Activated CD4-positive, alpha-beta memory T cell treated with anti-CD3 and anti-CD28 coated beads, Interleukin-2, amount 10 ng/mL, durations not matched to agents 7 days and 5 days (primary cell): ENCODE measurements at places on chromosomes 1 and 21.

DNA sequence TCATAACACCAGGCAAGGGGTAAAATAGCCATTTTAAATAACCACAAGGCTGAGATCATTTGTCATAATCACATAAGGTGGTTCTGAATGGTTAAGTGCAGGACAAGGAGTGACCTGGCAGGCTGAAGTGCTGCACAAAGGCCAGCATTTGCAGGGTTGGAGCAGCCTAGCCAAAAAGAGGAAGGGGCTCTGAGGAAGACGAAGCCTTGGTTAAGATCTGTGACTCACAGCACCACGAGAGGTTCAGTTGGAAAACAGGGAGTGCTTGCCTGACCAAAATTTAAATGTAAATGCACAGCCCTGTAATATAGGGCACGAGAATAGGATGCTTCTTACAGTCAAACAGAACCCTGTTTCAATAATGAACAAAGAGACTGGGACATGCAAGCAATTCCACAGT lies 12.1 kb downstream of the ATP5PF start:
- DNase-seq: no peak
- H3K27me3 ChIP-seq: no peaks in the 10 kb centered on the region
- H3K36me3 ChIP-seq: peaks cover 46% of the 10 kb centered on the region
- H3K4me1 ChIP-seq: no peaks in the 10 kb centered on the region
- no peak overlapping the region for H3K27ac ChIP-seq

- no peak overlapping the region for H3K4me3 ChIP-seq
- no peak overlapping the region for H3K27ac ChIP-seq
- H3K4me1 ChIP-seq: no peaks in the 10 kb centered on the region
Measured at GRCh38 chr1:94532077-94532476, 9.5 kb downstream of the F3 start.

GRCh38 chr1:157154291-157154690 lies 16.1 kb upstream of the ETV3 start:
- peaks cover 61% of the 10 kb centered on the region for H3K4me1 ChIP-seq
- no peak overlapping the region for H3K4me3 ChIP-seq
- H3K36me3 ChIP-seq: no peaks in the 10 kb centered on the region

GRCh38 chr1:57124768-57125446 lies 159.1 kb upstream of the C8B start:
- H3K4me3 ChIP-seq: no peak overlapping the region
- H3K27me3 ChIP-seq: no peaks in the 10 kb centered on the region
- no peak for DNase-seq
- H3K4me1 ChIP-seq: peaks cover 3% of the 10 kb centered on the region
- no peak overlapping the region for H3K27ac ChIP-seq
- no peaks in the 10 kb centered on the region for H3K36me3 ChIP-seq
